HCT116 (cell line): ENCODE measurements at places on chromosomes 7 and 10. TPM values are rescaled to one million over a fixed set of nuclear protein-coding genes. Genes with fewer than 3 reads are reported as not detected.

PAPOLB gene
- total RNA-seq, result 0.20 TPM

HOXA2 gene
- 0.57 TPM for total RNA-seq

CHN2 gene
- 2.1 TPM for total RNA-seq

COG5 gene
- 30.7 TPM for total RNA-seq

ANKRD1 gene
- not detected for total RNA-seq

PRRT4 gene
- total RNA-seq, result 4.0 TPM

ZDHHC4 gene
- total RNA-seq, result 59.3 TPM

CPEB3 gene
- 3.0 TPM for total RNA-seq

AZGP1 gene
- total RNA-seq, result 1.1 TPM

PDE1C gene
- 0.17 TPM for total RNA-seq

ADARB2 gene
- total RNA-seq, result not detected

ATRNL1 gene
- total RNA-seq, result 1.3 TPM

FUOM gene
- total RNA-seq, result 21.5 TPM

RBP4 gene
- 2.4 TPM for total RNA-seq

HOGA1 gene
- total RNA-seq, result 1.6 TPM

CAMK2B gene
- 0.34 TPM for total RNA-seq

BMPER gene
- total RNA-seq, result not detected

LBX1 gene
- not detected for total RNA-seq

CUBN gene
- 1.2 TPM for total RNA-seq

UNC5B gene
- total RNA-seq, result 22.0 TPM

FZD8 gene
- total RNA-seq, result 0.22 TPM

COL13A1 gene
- 5.9 TPM for total RNA-seq

ADCYAP1R1 gene
- 0.12 TPM for total RNA-seq

ZNF487 gene
- total RNA-seq, result 4.0 TPM

ZCCHC24 gene
- total RNA-seq, result 7.0 TPM

ZNF425 gene
- total RNA-seq, result 2.1 TPM

CADPS2 gene
- total RNA-seq, result 7.5 TPM

CHCHD1 gene
- 36.6 TPM for total RNA-seq

RNF148 gene
- total RNA-seq, result 0.22 TPM

TMEM176B gene
- 0.42 TPM for total RNA-seq

ATOH7 gene
- not detected for total RNA-seq

TBXAS1 gene
- 1.4 TPM for total RNA-seq

GPR15LG gene
- not detected for total RNA-seq

FAM25C gene
- total RNA-seq, result not detected

PSAP gene
- total RNA-seq, result 444 TPM

EPHB6 gene
- total RNA-seq, result 12.6 TPM

CTAGE6 gene
- not detected for total RNA-seq

GJD4 gene
- total RNA-seq, result not detected

ZP3 gene
- 23.4 TPM for total RNA-seq

LIPJ gene
- not detected for total RNA-seq

OR2A7 gene
- 8.1 TPM for total RNA-seq

METTL2B gene
- total RNA-seq, result 45.7 TPM

LIPN gene
- not detected for total RNA-seq

GNAT3 gene
- not detected for total RNA-seq

TYSND1 gene
- 13.6 TPM for total RNA-seq

IDI2 gene
- not detected for total RNA-seq

WIPF3 gene
- total RNA-seq, result 8.6 TPM

TMEM140 gene
- not detected for total RNA-seq

AMZ1 gene
- total RNA-seq, result not detected

ASIC3 gene
- 4.4 TPM for total RNA-seq

TRPV6 gene
- total RNA-seq, result 1.7 TPM

MMD2 gene
- total RNA-seq, result not detected
